ENCODE measurements at places on chromosomes 12 and 14. TPM values are rescaled to one million over a fixed set of nuclear protein-coding genes. Genes with fewer than 3 reads are reported as not detected.

C12orf76 gene
- total RNA-seq = 9.7 TPM

STXBP6 gene
- total RNA-seq = 2.6 TPM

APOF gene
- total RNA-seq = not detected

STYK1 gene
- total RNA-seq = 0.37 TPM

COX8C gene
- total RNA-seq = not detected

FBXL14 gene
- 16.0 TPM for total RNA-seq

NAA30 gene
- 20.9 TPM for total RNA-seq

NTS gene
- 5.1 TPM for total RNA-seq

SLC2A3 gene
- total RNA-seq = 569 TPM

KLHDC1 gene
- not detected for total RNA-seq

MFAP5 gene
- total RNA-seq = 0.26 TPM

SLCO1A2 gene
- 10.3 TPM for total RNA-seq

CAPS2 gene
- total RNA-seq = 4.3 TPM

FOXN3 gene
- 125 TPM for total RNA-seq

KRT79 gene
- not detected for total RNA-seq

CRIP2 gene
- 7.2 TPM for total RNA-seq

LRRIQ1 gene
- total RNA-seq = 0.39 TPM

KRT77 gene
- total RNA-seq = not detected

C14orf39 gene
- 1.8 TPM for total RNA-seq

PMCH gene
- total RNA-seq = not detected

Measured in H9 (cell line).